Activated CD4-positive, alpha-beta T cell treated with anti-CD3 and anti-CD28 coated beads, Interleukin-2, amount 50 U/mL, for 48 hours (primary cell): ENCODE measurements at places on chromosomes 1 and 21.

- DNase-seq, result no peak
Observed at GRCh38 chr1:16241221-16241708, 4.3 kb upstream of the CPLANE2 start.

- DNase-seq, result no peak
Observed at GRCh38 chr21:18023157-18023556, 204.0 kb upstream of the C21orf91 start.

- no peak for DNase-seq
Observed at GRCh38 chr21:27648560-27648959, 681.7 kb upstream of the ADAMTS5 start.

DNA sequence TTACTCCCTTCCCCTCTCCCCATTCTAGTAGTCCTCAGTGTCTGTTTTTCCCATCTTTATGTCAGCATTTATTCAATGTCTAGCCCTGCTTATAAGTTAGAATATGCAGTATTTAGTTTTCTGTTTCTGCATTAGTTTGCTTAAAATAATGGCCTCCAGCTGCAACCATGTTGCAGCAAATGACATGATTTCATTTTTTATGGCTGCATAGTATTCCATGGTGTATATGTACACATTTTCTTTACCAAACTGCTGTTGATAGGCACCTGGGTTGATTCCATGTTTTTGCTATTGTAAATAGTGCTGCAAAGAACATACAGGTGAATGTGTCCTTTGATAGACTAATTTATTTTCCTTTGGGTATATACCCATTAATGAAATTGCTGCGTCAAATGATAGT, 267.7 kb downstream of the SRGAP2C start:
- DNase-seq, result no peak

- DNase-seq, result no peak
Observed at GRCh38 chr1:6274102-6274501, 13.2 kb upstream of the GPR153 start.

DNA sequence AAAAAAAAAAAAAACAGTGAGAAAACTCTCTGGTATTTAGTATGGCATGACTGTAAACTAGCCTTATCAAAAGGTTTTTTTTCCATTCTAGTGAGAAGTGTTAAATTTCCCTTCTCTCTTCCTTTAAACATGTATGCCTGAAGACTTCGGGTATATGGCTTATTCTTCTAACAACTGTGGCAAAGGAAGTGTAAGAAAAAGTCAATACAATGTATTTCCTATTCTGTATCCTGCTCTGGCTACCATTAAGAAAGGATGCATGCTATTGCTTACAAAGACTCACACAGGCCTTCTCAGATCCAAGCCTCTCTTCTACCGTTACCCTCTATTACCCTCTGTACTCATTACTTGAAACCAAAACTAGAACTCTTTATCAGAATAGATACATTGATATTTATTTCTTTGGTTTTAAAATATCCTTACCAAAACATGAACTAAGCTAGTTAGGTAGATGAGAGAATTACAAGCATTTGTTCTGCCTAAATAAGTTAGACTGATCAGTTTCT, 8.4 kb downstream of the CEPT1 start:
- DNase-seq, result no peak

- DNase-seq, result no peak
Observed at GRCh38 chr1:67390041-67390887, 39.9 kb downstream of the SERBP1 start.

DNA sequence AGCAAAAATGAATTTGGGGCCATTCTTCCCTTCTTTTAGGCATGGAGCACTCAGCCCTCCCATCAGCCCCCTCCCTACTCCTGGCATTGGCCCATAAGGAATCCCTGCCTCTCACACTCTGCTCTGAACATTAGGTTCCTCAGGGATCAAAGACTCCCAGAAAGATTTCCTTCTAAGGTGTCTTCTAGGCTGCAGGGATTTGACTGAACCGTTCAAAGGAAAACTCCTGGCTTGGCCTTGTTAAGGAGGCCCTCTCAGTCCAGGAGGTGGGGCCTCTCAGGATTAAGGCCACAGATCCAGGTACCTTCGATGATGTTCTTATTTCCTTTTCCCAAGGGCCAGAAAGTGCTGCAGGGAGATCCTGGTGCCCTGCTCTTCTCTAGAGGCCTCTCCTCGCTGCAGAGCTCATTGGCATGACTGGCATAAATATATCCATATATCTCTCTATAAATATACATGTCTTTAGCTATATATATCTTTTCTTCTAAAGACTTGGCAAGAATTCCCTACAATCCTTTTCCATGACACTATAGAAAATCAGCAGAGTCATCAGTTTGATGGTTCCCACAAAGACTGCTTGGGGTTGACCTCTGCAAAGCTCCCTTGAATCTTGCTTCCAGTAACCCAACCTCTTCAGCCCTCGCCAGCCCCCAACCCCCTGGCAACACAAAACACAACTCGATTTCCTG, 59.1 kb downstream of the PLXNA2 start:
- no peak for DNase-seq

DNA sequence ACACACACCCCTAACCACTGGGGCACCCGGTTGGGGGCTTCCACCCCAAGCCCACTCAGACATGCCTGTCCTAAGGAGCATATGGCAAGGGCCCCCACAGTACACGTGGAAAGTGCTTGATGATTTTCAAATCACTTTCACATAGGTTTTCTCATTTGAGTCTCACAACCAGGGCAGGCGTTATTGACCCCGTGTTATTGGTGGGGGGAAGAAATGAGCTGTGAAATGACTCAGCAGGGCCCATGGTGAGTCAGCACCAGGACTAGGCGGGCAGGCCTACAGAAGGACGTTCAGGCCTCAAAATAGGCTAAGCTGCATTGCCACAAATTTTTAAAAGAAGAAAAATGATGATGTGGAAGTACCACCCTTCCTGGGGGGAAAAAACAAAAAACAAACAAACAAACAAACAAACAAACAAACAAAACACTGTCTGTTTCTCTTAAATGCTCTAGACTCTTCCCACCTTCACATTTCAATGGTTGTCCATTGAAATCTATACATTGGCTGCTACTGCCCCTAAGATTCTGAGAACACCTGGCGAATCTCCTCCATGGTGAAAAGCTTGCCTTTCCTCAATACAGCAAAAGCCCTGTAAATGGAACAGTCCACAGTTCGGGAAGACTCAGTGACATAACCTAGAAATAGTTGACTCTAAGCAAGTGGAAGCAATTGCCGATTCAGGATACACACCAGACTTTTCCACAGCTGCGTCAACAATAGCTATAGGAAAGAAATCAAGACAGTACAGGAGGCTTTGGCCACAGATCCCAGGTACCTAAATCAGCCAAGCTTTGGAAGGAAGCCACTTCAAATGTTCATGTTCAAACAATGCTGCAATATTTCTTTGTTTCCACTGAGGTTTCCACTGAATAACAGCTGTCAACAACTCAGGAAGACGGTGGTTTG, 234.7 kb downstream of the TOMM20 start:
- DNase-seq, result peak; percentile 69
